Stimulated activated CD4-positive, alpha-beta T cell treated with anti-CD3 and anti-CD28 coated beads, TNF-alpha, amount 100 ng/mL, for 4 hours (primary cell): ENCODE measurements at places on chromosomes 6 and 20.

DNA sequence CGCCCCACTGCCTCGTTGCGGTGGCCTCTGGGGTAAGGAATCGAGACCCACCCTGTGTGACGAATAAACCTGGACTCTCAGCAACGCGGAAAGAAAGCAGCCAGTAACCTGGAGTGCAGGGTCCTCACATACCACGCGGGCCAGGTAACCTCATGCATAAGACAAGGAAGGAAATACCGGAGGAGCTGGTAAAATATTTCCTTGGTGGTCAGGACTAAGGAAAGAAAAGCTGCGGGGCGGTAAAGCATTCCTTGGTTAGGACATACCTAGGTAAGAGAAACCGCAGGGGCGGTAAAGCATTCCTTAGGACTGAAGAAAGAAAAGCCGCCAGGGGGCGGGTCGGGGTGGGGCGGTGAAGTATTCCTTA, 80.7 kb downstream of the SYTL3 start:
- DNase-seq = no peak

GRCh38 chr6:6596529-6597328, 8.2 kb downstream of the LY86 start:
- DNase-seq = no peak

- no peak for DNase-seq
Measured at GRCh38 chr6:105509506-105510331, 106.8 kb upstream of the PREP start.

DNA sequence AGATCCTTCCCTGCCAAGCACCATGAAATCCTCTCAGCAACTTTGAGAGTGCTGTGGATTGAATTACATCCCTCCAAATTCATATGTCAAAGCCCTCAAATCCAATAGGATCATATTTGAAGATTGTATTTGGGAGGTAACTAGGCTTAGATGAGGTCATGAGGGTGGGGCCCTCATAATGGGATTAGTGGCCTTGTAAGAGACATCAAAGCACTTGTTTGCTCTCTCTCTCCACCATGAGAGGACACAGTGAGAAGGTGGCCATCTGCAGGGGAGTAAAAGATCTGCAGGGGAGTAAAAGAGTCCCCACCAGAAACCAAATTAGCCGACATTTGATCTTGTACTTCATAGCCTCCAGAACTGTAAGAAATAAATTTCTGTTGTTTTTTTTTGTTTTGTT, 298.2 kb downstream of the SAMD5 start:
- no peak for DNase-seq

DNA sequence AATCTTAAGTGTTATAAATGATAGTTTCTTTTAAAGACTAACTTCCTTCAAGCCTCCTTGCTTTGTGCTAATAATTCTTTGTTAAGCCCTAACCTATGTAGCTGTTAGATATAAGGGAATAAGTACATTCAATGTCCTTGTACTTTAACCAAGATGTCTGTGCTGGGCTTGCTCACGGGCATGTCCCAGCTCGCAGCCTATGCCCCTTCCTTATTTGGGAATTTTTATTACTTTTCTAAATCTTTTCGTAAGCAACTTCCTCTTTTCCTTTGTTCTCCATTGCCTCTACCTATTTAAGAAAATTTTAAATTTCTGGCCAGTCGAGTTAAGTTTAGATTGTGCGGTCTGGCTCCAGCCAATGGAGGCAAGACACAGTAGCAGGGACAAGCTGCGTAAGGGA, 26.0 kb upstream of the CDK19 start:
- DNase-seq = no peak

- DNase-seq = no peak
Measured at GRCh38 chr6:163354761-163355425, 59.6 kb upstream of the QKI start.

- DNase-seq = no peak
Measured at GRCh38 chr6:99530627-99531026, 15.4 kb upstream of the USP45 start.

DNA sequence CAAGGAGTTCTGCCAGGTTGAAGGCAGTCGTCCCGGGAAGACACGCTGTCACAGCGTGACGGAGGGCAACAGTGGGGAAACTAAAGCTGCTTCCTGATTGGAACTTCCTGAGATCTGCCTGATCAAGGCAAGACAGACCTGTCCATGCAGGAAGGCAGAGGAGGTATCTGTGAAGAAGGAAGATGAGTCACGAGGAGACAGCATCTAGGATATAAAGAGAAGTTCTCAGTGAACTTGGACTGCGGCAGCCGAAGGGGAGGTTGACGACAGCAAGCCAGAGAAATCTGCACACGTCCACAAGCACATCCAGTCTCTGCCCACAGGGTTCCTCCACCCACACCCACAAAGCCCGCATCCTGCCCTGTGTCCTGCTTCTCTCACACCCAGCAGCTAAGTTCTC, 38.6 kb downstream of the PREP start:
- no peak for DNase-seq

GRCh38 chr6:82251942-82252341, 4.4 kb upstream of the IBTK start:
- DNase-seq = no peak

DNA sequence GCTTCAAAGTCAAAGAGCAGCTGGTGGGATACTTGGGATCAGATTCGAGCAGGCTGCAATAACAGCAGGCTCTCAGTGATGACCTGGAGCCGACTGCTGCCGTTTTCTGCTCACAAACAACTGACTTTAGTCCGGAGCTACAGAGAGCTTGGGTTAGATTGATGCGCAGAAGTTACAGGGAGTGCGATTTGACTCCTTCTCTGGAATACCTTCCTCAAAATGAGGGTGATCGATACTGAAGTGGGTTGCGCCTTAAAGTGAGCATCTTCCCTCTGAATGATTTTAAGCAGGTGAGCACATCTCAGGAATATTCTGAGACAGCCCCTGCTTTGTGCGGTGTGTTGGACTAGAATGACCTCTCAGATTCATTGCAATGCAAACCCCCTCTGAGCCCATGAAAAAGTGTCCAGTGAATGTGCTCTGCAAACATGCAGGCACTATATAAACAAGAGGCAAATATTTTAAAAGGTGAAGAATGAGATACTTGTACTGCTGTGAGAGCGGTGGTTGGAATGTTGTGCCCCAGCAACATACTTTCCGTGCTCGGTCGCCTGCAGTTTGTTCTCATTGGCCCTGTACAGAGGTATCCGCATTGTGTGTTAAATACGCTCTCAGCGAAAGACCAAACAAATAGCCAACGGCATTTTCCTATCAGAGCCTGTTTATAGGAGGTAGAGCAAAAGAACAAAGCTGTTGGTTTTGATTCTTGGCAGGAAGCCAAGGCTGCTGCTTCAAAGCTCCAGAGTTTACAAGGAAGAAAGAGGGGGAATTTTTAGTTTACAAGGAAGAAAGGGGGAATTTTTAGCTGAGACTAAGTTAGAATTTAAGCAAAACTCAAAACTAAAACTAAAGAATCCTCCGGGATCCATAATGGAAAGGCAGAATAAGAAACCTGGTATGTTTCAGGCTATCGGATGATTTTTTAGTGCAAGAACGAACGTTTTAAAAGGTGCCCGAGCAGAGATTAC, 67.7 kb downstream of the PHACTR2 start:
- DNase-seq = no peak

DNA sequence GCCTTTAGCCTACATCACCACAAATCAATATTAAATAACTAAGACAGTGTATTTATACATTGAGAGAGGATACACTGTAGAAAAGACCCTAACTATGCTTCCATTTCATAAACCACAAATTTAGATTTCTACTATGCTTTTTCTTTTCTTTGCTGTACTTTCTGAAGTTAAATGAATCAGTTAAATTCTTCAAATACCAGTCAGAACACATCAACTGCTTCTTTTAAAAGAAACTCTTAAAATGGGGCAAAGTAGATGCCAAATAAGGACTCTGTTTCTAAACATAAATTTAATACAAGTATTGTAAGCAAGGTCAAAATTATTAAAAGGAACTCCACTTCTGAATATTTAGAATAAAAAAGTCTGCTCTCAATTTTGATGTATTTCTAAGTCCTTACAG, 76.9 kb downstream of the GMDS start:
- DNase-seq = no peak

- no peak for DNase-seq
Measured at GRCh38 chr6:150245148-150245935, 102.5 kb downstream of the PPP1R14C start.

DNA sequence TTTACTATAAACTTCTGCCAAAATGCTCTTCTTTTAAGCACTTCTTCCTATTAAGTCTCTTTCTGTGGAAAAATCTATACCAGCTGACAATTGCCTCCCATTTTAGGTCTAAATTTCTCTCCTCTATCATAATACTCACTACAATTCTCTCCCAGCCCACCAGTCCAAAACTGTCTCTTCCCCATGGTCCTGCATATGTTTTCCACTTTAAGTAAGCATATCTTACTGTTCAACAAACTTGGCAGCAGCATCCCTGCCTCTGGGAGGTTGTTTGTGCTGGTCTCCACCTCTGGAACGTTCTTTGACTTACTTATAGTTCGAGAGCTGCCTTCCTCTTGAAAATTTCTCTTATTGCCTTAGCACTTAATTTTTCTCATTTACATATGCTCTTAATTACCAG, 180.5 kb downstream of the COL12A1 start:
- no peak for DNase-seq

- DNase-seq = no peak
Measured at GRCh38 chr6:159056432-159056831, 11.6 kb upstream of the TAGAP start.

DNA sequence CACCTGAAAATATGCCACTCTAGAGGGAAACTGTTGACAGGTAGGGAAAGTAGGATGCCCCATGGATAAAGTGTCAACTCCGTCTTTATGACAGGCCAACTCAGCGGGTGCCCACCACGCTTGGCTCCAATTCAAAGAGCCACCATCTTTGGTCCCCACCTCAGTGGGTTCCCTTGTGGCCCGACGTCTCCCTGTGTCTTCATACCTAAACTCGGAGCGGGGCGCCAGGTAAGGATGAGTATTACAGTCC, 277 bp downstream of the MDC1 start:
- no peak for DNase-seq

DNA sequence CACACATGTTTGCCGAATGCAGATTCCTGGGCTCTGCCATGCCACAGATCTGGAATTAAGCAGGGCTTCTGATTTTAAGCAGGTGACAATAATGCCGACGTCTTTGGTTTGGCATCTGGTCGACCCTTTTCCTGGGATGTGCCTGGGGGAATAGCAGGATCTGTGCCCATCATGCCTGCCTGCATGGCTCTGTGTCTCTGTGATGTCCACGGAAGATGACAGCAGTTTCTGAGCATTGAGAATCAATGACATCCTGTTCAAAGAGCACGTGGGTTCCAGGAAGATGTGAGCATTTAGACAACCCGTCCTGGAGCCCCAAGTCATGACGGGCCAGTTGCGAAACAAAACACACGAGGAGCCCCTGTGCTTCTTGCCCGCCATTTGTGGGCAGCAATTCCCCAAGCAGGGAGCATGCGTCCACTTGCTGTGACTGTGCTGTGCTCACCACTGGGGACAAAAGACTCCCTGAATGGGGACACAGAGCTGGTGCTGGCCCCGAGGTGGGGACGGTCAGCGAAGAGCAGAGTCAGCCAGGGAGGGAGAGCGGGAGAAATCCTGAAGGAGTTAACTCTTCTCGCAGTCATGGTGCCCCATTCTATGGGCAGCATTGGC, 110.1 kb downstream of the ERMARD start:
- no peak for DNase-seq

DNA sequence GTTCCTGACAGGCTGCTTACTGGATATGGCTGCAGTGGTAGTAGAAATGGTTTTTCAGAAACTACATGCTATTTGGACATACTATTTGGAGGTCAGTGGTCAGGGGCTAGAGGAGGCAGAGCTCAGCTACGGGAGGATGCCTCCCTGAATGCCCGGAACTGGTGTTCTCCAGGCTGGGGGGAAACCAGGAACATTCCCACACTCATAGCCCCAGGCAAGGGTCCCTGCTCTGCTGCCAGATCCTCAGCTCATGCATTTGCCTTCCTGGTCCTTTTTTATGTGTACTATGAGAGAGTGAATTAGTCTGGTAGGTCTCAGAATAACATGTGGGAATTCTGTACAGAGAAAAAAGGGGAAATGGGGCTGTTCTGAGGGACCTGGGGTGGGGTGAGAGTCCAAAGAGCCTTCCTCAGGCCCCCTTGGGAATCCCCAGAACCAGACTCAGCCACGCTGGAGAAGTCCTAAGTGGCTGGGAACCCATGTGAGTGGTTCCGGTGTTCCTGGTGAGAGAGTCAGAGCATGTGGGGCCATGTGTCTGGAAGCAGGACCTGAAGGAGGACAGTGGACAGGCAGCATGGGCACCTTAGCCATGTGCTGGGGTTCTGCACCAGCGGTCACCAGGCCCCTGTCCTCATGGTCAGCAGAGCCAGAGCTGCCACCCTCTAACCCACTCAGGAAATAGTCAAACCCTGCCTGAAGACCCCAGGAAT, 58.0 kb upstream of the MYL9 start:
- no peak for DNase-seq

- no peak for DNase-seq
Measured at GRCh38 chr6:111565326-111566221, 40.1 kb downstream of the TRAF3IP2 start.

GRCh38 chr6:9360881-9361280, 925.5 kb upstream of the SLC35B3 start:
- DNase-seq = no peak

- no peak for DNase-seq
Measured at GRCh38 chr6:73980096-73980495, 284.1 kb downstream of the CD109 start.

DNA sequence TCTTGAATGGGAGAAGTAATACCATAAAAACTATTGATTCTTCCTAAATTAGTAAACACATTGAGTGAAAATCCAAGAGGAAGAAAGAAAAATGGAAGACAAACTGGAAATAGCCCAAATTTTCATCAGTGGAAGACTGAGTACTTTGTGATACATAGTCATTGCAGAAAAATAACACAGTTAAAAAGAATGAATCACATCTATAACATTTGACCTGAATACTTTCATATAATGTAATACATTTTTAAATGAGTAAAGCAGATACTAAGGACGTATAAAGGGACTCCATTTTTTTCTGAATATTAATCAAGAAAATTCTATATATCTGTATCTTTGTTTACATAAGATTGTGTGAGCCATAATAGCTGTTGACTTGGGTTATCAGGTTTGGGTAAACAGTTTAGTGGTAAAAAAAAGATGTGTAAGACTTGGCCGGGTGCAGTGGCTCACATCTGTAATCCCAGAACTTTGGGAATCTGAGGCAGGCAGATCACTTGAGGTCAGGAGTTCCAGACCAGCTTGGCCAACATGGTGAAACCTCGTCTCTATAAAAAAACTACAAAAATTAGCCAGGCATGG, 4.3 kb upstream of the SLC17A2 start:
- DNase-seq = no peak

- no peak for DNase-seq
Measured at GRCh38 chr20:43839793-43840199, 74.9 kb upstream of the TOX2 start.

GRCh38 chr6:143655541-143655940, 22.2 kb upstream of the PHACTR2 start:
- no peak for DNase-seq
